NCI-H2171 (cell line): ENCODE measurements at places on chromosomes 5 and 9.

GRCh38 chr5:58828258-58828657 lies 245.4 kb downstream of the RAB3C start:
- DNase-seq = no peak

DNA sequence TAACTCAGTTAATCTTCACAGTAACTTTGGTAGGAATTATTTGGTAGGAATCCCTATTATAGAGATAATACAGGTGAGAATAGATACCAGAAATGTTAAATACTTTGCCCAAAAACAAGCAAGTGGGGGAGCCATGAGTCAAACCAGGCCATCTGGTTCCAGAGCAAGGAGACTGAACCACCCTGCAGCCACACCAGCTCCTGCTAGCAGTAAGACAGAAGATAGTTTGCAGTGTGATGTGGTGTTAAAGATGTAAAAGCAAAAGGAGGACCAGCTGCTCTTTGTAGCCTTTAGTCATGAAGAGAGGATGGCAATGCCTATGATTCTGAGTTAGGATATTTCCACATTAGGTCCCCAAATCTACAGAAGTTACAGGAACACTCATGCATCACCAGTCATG lies 101.4 kb downstream of the PRKACG start:
- DNase-seq = no peak

DNA sequence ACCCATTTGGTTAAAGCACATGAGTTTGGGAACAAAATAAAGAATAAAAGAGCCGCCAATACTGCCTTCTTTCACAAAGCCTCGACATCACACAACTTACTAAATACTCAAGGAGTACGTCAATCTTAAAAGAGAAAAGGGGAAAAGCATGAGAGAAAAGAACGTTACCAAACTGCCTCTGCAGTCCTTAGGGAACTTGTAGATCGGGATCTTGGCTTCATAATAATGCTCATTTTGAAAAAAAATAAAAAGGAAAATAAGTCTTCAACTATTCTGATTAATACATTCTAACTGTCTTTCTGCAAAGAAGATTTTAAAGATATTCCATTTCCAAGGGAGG lies 618.4 kb downstream of the PDE4D start:
- no peak for DNase-seq

GRCh38 chr9:98129451-98129881 lies 10.4 kb upstream of the TRIM14 start:
- DNase-seq = no peak

DNA sequence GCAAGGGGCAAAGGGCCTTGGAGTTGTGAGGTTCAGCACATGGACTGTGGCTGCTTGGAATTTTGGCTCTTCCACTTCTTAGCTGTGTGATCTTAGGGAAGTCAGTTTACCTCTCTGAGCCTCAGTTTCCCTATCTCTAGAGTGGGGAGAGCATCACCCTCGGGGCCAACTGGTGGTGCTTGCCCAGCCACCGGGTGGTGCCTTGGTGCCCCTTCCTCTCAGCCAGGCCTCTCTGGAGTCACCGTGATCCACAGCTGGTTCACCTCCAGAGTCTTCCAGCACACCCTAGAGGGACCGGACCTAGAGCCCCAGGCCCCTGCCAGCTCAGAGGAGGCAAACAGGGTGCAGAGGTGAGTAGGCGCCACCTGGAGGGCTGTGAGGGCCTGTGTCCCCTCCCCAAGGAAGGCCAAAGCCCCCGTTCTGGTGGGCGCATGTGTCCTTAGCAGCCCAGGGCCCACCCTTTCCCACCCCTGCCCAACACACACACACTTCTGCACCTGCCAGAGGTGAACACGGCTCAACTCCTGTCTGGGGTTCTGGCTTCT lies 7.7 kb downstream of the ADGRD2 start:
- DNase-seq = no peak

DNA sequence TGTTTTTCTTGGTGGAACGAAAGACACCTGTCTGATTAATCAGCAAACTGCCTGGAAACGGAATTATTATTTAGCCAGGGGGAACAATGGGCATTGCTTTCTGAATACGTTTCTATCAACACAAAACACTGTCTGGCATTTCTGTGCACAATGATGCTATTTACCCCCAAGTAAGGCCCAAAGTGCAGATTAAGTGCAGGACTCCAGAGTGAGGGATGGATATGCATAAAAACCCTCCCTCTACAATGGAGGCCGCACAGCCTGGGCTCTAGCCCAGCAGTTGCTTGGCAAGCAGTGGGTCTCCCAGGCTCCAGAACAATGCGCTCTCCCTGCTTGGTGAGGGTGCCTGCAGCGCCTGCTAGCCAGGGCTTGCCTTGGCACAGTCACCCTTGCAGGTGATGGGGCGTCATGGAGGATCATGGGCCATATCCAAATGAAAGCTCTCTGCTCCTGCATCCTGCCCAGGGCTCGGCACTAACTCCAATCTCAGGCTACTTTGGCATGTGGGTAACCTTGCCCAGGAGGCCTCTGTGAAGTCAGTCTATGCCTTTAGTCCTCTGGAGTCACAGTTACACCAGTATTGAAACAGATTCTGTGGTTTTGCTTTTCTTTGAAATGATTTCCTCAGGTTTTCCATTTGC lies 11.5 kb upstream of the SPATA24 start:
- DNase-seq = no peak

GRCh38 chr5:173554989-173555705 lies 61.3 kb downstream of the BOD1 start:
- DNase-seq = no peak

GRCh38 chr9:135581636-135582426 lies 20.3 kb downstream of the PAEP start:
- DNase-seq = no peak

DNA sequence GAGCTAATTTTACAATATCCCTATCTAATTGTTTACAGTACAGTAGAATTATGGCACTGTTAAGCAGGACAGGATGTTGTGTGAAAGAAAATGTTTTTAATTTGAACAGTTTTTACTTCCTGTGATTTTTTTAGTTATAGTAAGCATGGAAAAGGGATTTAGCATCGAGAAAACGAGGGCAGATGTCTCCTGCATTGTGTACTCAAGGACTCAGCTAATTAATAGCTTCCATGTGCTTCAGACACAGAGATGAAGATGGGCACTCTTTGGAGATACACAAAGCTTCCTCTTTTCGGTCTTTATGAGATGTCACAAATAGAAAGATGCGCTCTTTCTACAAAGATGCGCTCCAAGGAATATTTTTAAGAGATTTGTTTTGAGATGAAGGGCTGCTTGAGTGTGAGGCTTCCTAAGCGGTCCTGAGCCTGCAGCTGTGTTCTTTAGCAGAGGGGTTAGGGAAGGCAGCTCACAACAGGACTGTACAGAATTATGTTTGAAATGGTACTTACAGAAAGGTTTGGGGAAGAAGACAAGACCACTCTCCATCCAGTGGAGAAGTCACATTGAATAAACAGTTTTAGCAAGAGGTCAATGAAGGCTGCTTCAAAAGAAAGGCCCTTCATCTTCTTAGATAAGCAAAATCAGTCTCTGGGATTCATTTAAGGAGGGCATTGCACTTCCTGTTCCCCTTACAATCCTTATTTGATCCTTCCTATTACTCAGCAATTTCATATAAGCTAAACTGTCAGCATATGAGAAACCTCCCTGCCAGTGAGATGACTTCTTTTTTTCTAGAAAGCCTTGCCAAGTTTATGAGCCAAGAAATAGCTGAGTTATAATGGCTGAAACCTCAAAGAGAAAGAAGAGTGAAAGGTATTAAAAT lies 311.5 kb downstream of the EFNA5 start:
- no peak for DNase-seq

- no peak for DNase-seq
These were observed 170.6 kb upstream of the TRIM32 start for GRCh38 chr9:116516456-116516855.

GRCh38 chr5:83751201-83751600 lies 30.5 kb upstream of the HAPLN1 start:
- no peak for DNase-seq

- DNase-seq = no peak
These were observed 70.5 kb downstream of the ST8SIA4 start for GRCh38 chr5:100832252-100833230.

- DNase-seq = no peak
These were observed 102.6 kb upstream of the TLE4 start for GRCh38 chr9:79469164-79469563.
